Adrenal gland (tissue), 19 donors: ENCODE measurements at places on chromosomes 2 and 18. TPM values are rescaled to one million over a fixed set of nuclear protein-coding genes. Genes with fewer than 3 reads are reported as not detected.

- DNase-seq: no peak
These were observed 5.1 kb downstream of the FECH start for GRCh38 chr18:57581301-57581934.

DNA sequence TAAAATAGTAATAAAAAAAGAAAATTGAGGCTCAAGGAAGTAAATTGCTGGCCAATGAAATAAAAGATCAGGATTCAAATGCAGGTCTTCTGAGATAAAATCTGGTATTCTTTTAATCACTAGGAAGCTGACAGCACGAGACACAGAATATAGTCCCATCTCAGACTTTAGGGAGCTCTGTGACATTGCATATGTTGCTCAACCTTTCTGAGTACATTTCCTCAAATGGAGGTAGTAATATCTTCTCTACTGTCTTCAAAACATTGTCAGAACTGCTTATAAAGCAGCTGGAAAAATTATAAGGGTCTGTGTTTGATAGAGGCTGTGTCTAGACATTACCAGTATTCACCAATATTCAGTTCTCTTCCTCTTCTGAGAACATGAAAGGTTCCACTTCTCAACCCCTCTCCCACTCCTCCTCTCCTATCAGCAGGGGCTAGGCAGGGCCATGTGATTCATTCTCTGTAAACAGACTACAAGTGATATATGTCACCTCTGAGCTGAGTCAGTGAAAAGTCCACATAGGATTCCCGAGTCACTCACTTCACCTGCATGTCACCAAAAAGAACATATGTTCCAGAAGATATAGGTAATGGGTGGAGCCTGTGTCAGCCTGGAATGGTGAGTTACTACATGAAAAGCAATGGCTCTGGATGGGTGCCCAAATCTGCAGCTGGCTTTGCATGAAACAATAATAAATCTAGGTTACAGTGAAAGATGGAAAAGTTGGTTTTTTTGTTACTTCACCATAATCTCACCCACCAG lies 7.1 kb downstream of the KCNE4 start:
- no peak for DNase-seq

- no peak for DNase-seq
These were observed 145.9 kb downstream of the CALCRL start for GRCh38 chr2:187302116-187302515.

GRCh38 chr2:212050871-212051270 lies 487.7 kb downstream of the ERBB4 start:
- no peak for DNase-seq

DNA sequence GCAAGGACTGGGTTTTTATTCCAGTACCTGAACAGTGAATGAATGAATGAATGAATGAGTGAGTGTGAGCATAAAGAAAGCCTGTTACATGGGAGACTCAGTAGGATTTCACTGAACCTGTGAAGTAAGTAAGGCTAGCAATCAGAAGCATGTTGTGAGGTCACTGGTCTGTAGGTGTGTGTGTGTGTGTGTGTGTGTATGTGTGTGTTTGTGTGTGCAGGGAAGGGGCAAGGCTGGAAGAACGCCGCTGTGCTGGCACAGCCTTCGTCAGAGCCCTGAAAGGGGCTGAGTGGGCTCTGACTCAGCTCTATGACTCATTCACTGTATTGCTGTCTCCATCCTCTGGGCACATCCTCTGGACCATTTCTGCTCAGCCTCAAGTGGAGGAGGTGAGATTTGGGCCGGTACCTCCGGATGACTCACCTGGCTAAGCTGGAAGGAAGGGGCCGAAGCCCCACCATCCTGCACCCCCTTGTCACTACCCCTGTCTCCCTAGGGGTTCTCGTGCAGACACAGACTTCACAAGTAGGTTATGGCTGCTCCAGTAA lies 51.4 kb upstream of the MRPL33 start:
- DNase-seq: peak; percentile 81

- DNase-seq: no peak
These were observed 30.9 kb downstream of the SMCHD1 start for GRCh38 chr18:2686349-2686968.

- peak; percentile 15 for DNase-seq
These were observed 50.7 kb upstream of the PAIP2B start for GRCh38 chr2:71277536-71278103.

- no peak for DNase-seq
These were observed 196.9 kb downstream of the ICOS start for GRCh38 chr2:204133476-204133875.

- peak; percentile 12 for DNase-seq
These were observed 150.7 kb downstream of the DYSF start for GRCh38 chr2:71603851-71604725.

GRCh38 chr2:38013158-38013752 lies 62.7 kb downstream of the CYP1B1 start:
- DNase-seq: no peak

DNA sequence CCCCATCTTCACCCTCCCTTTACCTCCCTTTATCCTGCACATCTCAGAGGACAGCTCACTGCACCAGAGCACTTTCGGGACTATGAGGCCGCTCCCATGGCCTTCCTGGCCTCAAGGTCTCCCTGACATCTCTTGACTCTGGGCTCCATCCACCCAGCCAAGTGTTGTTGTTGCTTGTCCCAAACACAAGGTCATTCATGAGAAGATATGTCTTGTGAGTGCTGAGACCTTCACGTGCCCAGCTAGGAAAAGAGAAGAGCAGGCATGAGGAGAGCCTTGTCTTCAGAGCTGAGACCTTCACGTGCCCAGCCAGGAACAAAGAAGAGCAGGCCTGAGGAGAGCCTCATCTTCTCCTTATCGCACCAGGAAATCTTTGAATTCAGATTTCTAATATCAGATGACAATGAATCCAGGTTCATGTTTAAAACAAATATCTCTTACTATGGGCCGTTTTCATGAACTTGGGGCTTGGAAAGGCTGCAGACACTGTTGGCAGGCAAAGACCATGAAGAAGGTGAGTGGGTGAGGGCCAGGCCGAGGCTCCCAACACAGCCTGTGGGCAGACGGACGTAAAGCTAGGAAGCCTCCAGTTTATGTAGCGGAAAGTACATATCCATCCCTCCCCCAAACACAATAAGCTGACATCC lies 256.1 kb downstream of the NDUFA10 start:
- no peak for DNase-seq

- no peak for DNase-seq
These were observed 68.9 kb downstream of the DCC start for GRCh38 chr18:52408800-52409302.

Gene AMER3
- not detected for total RNA-seq

Gene EVA1A
- not detected for total RNA-seq

Gene CAPN14
- not detected for total RNA-seq

Gene SETBP1
- 12.6 TPM for total RNA-seq

Gene EFEMP1
- 95.3 TPM for total RNA-seq
